ENCODE measurements at places on chromosomes 5 and 9.

DNA sequence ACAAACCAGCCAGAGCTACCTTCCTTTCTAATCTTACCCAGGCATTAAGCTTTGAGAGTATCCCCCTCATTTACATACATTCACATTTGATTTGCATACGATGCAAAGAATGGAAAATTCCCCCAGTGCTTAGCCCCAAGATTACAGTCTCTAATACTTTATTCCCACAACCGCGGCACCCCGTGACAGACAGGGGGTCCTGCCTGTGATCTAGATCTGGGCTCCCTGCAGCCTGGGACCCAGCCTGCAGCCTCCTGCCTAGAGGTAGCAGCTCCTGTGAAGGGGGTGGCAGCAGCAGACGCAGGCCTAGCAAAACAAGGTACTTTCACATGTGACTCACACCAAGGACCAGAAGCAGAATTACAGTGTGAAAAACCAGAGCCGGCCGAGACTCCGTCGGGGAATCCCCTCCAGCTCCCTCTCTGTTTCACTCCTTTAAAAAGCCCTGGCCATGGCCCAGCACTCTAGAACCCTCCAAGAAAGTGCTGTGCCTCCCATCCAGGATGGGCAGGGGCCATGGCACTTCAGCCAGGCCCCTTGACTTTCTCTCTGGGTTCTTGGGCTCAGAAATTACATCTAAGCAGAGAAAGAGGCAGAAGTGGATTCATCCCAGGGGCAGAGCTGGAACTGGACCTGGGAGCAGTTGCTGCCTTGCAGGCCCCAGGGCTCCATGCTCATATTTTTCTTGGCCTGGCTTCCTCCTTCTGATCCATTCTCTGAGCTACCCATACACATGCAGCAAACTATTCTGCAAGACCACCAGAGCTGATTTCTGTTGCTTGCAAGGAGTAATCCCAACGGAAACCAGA, 14.0 kb upstream of the TCF7 start:
- no peak for DNase-seq

- DNase-seq, result no peak
These were observed 4.9 kb upstream of the ROR2 start for GRCh38 chr9:91954841-91955471.

DNA sequence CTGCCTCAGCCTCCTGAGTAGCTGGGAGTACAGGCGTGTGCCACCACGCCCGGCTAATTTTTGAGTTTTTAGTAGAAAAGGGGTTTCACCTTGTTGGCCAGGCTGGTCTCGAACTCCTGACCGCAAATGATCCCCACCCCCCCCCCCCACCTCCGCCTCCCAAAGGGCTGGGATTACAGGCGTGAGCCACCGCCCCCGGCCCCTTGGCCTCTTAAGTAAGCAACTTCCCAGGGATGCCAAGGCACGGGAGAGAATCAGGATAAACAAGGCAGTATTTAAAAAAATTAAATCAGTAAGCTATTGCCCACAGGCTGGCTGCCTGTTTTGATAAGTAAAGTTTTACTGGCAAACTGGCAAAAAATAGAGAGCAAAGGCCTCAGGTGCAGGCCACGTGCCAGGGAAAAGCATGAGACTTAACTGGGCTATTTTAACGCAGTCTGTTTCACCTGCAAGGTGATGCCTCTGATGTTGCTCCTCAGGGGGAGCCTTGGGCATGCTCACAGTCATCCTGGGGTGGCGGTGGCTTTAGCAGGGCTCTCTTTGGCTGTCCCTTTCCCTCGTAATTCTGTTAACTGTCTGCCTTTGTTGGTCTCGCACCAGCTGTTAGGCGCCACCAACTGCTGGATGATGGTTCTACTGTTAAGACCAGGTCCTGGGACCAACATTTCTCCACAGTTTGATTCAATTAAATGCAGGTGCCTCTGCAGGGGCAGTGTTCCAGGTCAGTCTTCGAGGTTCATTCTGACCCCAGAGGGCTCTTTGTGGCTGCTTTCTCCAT, 19.4 kb upstream of the RNF130 start:
- no peak for DNase-seq

DNA sequence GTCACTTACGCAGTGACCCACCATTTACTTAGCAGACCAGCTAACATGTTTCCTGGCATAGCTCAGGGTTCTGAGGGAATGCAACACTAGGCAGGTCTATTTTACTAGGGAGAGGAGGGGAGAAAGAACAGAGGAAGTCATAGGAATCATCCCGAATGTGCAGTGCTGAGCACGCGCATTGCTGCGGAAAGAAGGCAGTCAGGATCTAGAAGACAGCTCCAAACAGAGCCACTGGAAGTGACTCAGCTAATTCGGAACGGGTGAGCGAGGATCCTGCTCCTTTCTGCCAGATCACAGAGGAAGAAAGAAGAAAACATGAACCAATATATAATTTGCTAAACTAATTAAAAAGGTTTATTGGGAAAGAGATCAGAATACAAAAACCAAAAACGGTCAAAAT, 339.8 kb downstream of the EFNA5 start:
- DNase-seq, result no peak

- DNase-seq, result no peak
These were observed 161.9 kb downstream of the TRIO start for GRCh38 chr5:14305045-14305444.

DNA sequence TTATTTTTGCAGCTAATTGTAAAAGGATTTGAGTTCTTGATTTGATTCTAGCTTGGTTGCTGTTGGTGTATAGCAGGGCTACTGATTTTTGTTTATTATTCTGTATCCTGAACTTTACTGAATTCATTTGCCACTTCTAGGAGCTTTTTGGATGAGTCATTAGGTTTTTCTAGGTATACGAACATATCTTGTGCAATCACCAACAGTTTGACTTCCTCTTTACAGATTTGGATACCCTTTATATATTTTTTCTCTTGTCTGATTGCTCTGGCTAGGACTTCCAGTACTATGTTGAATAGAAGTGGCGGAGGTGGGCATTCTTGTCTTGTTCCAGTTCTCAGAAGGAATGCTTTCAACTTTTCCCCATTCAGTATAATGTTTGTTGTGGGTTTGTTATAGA, 210.8 kb downstream of the FGF10 start:
- DNase-seq, result no peak

DNA sequence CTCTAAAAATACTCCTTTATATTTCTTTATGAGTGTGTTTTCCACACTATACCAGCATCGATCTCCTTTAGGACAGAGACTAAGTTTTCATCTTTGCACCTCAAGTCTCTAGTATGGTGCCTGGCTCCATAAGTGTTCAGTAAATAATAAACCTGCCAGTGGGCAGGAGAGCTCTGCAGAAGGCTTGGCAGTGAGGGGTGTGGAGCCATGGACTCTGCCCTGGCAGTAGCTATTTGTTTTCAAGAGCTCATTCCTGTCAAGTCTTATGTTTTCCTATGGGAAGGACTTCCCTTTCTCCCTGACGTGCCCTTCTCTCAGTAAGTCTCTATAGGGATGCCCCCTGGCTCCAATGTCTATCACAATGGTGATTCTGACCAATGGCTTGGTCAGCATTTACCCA, 252.2 kb downstream of the PIK3R1 start:
- DNase-seq, result no peak

All from NT2/D1 (cell line).